ENCODE measurements at places on chromosomes 7 and 10.

GRCh38 chr7:135768467-135768866 lies 19.9 kb upstream of the FAM180A start:
- peak; percentile 62 for DNase-seq

DNA sequence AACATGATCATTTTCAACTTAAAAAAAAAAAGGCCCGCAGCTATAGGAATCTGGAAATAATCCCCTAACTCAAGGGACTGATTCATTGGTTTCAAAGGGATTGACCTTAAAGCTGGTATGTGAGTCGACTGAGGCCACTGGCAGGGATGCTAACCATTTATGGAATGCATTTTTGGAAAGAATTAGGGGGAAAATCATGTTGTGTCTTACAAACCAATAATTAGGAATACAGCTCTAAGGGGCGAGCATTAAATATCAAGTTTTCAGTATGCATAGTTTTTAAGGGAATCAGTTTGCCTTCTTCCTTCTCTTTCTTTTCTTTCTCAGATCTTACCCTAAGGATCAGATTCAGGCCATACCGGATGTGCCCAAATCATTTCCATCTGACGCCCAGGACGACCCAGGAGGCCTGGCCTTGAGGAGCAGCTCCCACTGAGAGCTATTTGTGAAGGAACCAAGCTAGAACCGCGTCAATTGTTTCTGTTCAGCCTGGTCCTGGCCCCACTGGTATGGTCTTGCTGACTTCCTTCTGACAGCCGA lies 48.7 kb downstream of the BPGM start:
- DNase-seq, result no peak

DNA sequence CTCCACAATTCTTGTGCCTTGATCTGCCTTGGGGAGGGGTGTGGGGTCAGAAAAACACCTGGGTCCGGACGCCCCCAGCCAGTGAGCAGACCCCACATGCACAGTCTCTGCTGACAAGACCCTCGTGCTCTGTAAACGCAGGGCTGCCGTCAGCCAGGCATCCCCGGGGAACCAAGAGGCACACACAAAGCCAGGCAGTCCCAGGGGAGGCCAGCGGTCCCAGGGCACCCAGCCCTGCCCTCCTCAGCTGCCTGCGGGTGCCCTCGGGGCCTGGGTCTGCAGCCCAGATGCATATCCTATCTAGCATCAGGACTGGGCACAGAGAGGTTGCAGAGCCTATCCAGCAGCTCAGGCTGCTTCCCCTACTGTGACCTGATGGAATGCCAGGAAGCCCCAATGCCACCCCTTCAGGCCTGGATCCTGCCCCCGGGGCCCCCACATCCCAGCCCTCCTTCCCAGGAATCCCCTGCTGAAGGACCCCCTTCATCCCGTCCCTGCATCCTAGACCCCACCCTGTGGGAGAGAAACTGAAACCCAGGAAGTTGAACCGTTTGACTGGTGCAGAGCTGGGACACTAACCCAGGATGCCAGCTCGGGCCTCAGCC lies 92.4 kb downstream of the MICALL2 start:
- no peak for DNase-seq

GRCh38 chr10:47244560-47245500 lies 55.2 kb upstream of the GDF10 start:
- DNase-seq, result no peak

GRCh38 chr7:128380483-128381106 lies 19.1 kb upstream of the PRRT4 start:
- DNase-seq, result no peak

DNA sequence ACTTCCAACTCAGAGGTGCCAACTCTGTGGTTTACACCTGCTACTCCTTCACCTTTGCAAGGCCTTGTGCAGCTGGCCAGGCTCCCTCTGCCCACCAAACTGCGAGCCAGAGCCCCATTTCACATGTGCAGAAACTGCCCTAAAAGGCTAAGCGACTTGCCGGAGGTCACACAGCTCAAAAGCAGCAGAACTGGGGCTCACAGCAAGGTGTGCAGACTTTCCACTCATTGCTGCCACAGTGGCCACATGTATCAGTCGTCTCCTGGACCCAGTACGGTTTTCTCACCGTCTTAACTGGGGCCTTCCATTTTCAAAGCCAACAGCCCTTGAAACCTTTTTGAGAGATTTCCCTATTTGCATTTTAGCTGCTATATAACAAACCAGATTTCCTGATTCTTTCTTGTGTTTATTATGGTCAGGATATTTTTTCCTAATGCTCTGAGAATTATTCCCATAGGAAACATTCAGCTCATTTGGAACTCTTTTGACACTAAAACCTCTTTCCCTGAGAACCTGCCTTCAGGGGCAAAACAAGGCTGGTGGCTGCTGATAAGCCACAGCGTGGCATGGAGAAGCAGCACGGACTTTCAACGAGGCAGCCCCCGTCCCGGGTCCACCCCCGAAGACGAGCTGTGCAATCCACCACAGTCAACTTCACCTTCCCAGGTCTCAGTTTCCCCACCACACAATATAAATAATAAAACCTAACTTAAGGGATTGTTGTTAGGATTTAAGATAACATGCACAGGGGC lies 29.9 kb downstream of the SORBS1 start:
- DNase-seq, result no peak

DNA sequence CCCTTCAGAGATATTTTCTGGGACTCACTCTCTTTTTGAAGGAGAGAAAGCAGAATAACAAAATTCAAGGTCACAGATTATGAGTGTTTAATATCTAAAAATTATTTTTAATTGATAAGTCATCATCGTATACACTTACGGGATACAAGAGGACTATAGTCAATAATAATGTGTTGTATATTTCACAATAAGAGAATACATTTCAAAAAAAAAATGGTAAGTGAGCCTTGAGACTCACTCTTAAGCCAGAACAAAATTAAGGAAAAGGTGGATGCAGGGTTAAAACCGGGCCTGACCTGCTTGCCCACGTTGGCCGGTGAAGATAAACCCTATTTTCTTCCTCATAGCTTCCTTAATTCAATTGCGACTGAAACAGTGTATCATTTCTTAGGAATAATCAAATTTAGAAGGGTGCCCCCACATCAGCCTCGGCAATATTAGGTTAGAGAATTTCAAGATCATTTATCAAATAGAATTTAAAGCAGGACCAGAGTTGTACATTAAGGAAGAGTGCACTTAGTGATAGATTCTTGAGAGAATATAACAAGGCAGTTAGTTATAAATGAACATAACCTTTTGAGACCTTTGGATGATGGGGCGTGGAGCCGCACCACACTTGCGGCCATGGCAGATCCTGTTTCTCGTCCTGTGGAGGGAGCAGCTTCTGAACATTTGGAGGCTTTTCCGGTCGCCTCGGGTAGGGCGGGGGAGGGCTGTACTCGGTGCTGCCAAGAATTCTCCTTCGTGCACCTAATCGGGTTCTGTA lies 321.8 kb downstream of the PAXIP1 start:
- DNase-seq, result no peak

DNA sequence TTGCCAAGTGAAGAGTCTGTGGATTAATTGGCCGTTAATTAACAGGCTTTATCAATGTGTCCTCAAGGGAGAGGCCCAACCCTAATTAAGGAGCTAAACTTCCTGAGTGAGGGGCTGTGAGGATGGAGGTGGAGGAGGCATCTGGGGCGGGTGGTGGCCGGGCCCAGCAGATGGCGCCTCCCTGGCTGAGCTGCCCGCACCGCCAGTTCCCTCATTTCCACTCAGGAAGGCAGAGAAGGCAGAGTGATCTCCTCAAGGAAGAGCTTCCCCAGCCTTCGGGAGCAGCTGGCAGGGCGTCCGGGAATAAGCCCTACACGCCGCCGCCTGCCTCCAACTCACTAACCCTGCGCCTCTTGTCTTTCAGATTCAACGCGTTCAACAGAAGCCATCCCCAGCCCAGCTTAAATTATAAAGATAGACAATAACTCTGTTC lies 112.2 kb downstream of the CYTH3 start:
- DNase-seq, result no peak

- DNase-seq, result no peak
Observed at GRCh38 chr7:22230238-22230637, 126.7 kb downstream of the RAPGEF5 start.

- DNase-seq, result no peak
Observed at GRCh38 chr7:128831178-128831993, 1.2 kb downstream of the FLNC start.

GRCh38 chr7:15764010-15764409 lies 77.5 kb upstream of the MEOX2 start:
- DNase-seq, result no peak

All from MV-4-11 (cell line).